ENCODE measurements at places on chromosomes 5 and 9.

- no peak for DNase-seq
These were observed 2.1 kb downstream of the MSANTD3 start for GRCh38 chr9:100428871-100429654.

DNA sequence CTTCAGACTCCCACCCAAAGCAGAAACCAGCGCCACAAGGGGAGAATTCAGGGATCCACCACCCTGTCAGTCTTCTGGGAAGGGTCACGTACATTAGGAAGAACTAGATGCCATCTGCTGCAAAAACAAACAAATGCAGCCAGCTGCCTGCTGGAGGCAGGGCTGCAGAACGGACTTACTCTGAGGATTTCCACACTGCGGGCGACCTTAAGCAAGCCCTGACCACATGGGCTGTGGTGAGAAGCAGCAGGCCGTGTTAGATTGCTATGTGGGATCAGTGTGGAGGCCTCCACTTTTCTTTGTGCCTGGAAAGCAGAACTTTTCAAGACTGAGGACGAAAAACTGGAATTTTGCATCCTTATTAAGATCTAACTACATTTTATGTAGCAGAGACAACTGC is 13.4 kb upstream of the LTC4S start:
- DNase-seq = no peak

GRCh38 chr5:72005671-72006070 is 101.6 kb upstream of the MAP1B start:
- no peak for DNase-seq

DNA sequence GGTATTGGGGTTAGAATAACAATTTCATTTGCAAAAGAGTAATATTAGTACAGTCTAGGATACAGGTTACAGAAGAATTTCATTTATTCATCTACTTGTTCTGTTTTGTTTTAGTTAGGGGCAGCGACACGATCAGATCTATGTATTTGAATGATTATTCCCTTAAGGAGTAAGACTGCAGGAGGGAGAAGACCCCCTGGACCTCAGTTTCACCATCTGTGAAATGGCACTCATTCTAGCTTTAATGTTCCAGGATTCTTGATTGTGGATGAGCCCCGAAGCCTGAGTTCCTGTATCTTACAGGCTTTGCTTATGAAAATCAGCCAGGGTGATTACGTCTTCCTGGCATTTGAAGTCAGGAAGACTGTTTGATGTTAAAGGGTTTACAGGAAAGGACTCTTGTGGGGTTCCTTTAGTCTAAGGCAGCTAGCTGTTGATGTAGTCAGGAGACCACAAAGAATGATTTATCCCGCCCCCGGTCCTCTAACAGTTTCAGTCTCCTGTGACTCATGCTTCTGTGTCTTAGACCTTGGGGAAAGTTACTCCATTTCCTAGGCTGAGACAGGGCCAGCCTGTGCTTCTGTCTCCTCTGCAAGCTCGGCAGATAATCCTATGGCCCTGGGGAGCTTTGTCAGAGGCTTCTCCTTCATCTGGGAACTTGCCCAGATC is 11.5 kb downstream of the SMIM3 start:
- DNase-seq = peak; percentile 75

- no peak for DNase-seq
These were observed 152.9 kb downstream of the GABBR2 start for GRCh38 chr9:98555651-98556465.

DNA sequence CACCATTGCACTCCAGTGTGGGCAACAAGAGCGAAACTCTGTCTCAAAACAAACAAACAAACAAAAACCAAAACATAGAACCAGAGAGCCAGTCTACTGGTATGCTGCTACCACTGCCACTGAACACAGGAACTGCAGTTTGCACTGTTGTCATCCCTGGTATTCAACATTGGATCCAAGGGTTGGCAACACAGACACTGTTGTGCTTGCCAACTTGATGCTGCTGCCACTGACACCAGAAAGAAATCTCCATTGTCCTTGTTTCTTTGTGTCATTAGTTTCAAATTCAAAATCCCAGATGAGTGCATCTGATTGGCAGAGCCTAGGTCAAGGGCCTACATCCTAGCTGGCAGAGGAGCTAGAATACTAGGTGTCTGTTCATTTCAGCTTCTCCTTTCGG is 16.2 kb downstream of the HINT1 start:
- DNase-seq = no peak

- no peak for DNase-seq
These were observed 344.1 kb upstream of the ADAMTSL1 start for GRCh38 chr9:18129809-18130334.

GRCh38 chr5:36646507-36647023 is 40.2 kb downstream of the SLC1A3 start:
- DNase-seq = no peak

DNA sequence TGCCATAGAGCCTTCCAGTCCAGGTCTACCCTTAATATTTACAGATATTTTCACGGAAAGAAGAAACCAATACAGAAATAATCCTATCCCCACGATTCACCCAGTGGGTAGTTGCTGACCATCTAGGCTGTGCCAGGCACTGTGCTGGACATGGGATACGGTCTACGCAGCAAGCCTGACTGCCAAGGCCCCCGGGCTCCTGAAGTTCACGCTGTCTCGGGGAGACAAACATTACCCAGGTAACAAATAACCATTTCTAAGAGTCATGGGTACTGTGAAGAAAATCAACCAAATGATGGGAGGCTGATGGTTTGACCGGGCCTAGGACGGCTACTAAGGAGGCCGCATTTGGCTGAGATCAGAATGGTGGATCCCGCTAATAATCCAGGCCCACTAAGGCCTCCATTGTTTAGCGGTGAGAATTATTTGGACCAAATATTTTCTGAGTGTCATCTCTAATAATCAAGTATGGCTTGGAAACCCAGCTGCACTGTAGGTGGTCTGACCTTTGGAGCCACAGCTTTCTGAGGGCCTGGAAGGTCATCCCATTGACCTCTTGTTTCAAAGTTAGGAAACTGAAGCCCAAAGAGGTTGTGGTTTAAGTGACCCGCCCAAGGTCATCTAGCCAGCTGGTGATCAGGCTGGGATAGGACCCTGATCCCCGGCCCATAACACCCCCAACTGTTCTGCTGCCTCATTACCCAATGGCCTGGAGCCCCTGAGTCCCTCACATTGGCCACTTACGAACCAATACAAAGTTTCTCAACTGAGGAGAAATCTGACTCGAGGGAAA is 82.4 kb downstream of the AK8 start:
- no peak for DNase-seq

GRCh38 chr9:17025281-17025680 is 109.6 kb upstream of the CNTLN start:
- no peak for DNase-seq

DNA sequence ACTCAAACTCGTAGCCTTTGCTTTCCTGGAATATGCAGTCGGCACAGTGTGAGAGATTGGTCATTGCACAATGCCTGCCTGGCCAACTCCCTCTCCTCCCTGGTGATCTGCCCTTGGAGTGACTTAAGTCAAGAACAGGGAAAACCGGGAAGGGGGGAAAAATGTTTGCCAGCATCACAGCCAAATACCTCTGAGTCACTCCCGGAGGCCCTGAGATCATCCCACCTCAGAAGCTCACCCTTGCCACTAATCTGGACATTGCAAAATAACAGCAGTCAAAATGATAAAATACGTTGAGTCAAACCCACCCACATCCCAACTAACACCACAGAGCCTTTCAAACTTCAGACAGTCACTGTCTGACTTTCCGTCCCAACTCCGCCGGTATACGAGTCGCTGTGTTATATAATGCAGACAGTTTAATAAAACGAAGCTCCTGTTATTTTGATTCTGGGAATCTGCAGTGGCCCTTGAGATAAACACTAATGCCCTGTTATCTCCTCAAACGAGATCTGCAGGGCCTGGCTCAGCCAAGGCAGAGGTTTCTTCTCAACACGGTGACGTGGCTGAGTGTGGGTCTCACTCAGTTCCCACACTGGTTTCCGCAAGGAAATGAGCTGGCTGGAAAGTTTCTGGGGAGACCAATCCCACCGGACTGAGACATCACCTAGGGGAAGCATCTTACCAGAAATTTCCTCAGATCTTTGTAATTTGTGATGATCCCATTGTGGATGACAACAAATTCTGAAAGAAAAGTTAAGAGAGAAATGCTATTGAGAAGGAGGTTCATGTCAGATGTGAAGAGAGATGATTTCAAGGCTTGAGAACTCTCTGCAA is 22.1 kb downstream of the GFPT2 start:
- DNase-seq = no peak

- DNase-seq = no peak
These were observed 26.1 kb downstream of the ADAMTS2 start for GRCh38 chr5:179319123-179319522.

- peak; percentile 17 for DNase-seq
These were observed 470 bp downstream of the HBEGF start for GRCh38 chr5:140345919-140346347.

DNA sequence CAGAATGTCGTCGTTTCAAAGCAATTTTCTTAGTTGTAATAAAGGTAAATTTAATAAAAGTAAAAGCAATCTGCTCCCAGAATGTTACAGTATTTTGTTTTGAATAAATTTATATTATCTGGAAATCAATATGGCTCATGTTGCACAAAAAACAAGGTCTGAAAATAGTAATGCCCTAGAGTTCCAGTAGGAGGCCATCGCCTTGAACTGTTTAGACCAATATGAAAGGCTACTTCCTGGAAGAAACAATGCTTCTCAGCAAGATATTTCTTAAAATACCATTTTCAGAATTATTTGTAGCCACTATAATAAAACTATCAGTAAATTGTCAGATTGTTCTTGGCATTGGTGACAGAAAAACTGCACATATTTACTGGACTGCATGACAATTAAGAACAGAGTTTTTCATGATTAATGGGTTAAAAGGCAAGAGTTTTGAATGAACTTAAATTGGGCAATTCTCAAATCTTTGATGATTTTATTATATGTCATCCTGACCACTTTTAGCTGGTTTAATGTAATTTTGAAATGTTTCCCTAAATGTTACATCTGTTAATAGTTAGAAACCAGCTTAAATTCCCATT is 153.2 kb downstream of the COMMD10 start:
- DNase-seq = no peak

GRCh38 chr5:78009937-78010527 is 233.9 kb upstream of the TBCA start:
- no peak for DNase-seq

- no peak for DNase-seq
These were observed 131.5 kb downstream of the MTX3 start for GRCh38 chr5:79859588-79859987.

DNA sequence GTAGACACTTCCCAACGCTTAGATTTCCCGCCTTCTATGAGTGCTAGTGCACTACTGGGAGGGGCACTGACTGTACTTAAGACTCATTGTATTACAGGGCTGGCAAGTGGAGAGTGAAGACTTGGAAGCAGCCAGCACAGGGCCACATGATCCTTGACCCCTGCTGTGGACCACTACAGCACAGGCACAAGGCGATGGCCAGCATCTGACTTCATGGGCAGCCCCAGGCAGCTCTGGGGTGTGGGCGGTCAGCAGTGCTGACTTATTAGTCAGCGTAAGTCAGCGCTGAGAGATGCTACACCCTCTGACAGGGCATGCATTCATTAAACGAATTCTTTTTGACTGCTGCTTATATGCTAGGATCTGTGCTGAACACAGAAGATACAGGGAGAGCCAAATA is 9.3 kb downstream of the SLC46A2 start:
- DNase-seq = no peak

DNA sequence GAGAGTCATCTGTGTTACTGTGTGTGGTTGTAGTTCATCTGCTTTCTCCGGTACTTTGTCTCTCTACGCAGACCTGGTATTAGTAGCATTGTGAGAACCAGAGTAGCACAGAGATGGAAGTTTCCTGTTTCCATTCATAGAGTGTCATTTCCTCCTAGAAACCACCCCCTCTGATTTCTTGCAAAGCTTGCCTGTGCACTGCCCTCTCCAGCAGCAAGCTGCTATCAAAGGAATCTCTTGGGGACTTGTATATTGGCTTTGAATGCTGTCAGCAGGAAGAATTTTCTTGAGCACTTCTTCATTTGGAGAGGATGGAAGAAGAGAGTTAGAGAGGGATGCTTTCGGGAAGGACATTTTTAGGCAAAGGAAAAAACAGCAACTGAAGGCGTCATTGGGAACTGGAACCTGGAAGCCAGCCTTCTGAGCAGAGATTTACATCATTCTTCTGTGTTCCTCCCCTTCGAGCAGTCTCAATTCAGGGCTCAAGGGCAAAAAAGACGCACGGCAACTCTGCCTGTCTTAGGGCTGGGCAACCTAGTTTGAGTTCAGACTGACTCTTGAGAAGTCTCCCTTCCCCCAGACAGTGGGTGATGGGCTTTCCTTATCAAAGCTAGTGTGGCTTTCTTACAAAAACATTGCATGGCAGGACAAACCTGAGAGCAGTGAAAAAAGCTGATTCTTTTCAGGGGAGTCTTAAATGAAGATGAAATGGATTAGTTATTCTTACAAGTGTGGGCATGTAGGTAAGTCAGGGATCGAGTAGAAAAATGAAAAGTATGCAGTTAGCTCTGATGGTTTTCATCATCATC is 226.3 kb downstream of the AOPEP start:
- no peak for DNase-seq

DNA sequence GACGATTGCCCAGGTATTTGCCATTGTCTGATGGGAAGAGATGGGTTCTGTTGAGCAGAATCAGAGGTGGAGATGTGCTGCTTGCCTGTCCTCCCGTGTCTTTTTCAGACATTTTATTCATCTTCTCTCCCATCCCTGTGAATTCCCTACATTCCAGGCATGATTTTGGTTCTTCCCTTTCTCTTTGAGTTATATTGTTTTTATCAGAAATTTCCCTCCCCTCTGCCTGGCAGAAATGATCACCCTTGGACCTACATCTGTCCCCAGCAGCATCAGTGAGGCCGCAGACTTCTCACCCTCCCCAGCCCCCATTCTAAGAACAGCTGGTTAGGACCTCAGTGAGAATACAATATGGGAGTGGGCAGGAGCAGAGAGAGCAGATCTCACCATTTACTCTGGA is 640.2 kb downstream of the CCDC171 start:
- no peak for DNase-seq

DNA sequence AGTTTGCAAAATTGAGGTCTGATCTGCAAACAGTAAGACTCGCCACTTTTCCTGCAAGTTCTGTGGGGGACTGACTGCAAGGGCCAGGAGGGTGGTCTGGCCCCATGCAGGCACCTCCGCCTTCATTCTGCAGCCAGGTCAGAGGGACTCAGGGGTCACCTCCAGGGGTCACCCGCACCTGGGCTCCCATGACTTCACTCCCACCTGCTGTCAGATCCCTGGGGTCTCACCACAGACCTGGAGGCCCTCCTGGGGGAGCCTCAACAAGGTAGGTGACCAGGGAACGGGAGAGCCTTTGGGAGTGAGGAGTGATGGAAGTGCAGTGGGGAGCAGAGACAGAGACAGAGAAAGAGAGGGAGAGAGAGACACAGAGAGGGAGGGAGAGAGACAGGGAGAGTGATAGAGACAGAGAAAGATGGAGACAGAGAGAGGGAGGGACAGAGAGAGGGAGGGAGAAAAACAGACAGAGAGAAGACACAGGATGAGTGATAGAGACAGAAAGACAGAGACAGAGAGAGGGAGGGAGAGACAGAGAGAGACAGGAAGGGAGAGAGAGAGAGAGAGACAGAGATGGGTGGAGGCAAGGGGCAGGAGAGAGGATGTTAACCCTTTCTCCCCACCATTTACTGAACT is 41.5 kb upstream of the SLC6A19 start:
- no peak for DNase-seq

Measured in DND-41 (cell line).